Renal cortical epithelial cell (primary cell): ENCODE measurements at places on chromosomes 7 and 10. TPM values are rescaled to one million over a fixed set of nuclear protein-coding genes. Genes with fewer than 3 reads are reported as not detected.
A peak's percentile ranks its signal among the peaks of the same experiment; 100 is the strongest.

ANKRD61 gene
- 0.15 TPM in 1 of 2 replicates, not detected in the other for total RNA-seq

LMOD2 gene
- total RNA-seq: not detected in 2 replicates

SUN3 gene
- total RNA-seq: not detected in 2 replicates

MAGI2 gene
- 0.52 and 2.9 TPM in 2 replicates for total RNA-seq

ABCC2 gene
- 0.17 and 0.65 TPM in 2 replicates for total RNA-seq

EPC1 gene
- total RNA-seq: 11.8 and 29.5 TPM in 2 replicates

MEPCE gene
- 18.2 and 28.2 TPM in 2 replicates for total RNA-seq

IRF5 gene
- total RNA-seq: 5.4 and 7.7 TPM in 2 replicates

- no peak for DNase-seq
These were observed 124.6 kb upstream of the LANCL2 start for GRCh38 chr7:55240418-55241142.

DNA sequence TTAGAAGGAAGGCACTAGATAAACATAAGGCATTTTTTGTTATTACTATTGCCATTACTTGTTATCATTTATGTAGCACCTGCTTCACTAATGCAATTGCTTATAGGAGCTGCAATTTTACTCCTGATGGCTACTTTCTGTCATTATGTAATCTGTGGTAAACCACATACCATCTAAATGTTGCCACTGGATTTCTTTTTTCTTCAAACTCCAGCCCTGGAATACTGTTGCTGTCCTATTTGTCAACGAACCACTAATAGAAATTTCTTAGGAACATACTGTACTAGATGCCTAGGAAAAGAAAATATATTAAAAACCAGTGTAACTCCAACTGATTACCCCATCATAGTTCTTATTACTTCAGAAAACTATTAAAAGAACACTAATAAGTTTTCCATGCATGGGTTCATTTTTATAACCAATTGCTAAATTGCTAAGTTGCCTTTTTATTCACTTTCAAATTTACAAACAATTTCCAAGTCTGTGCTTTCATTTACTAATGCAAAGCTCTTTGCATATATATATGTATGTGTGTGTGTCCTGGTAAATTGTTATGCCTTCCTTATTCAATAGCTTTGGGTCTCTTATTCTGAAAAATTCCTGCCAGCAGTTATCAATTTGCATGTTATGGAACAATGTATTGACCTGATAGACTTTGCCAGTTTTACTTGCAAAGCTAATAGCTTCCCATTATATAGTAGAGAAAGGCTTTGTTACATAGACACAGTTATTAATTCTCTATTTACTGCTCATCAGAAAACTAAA, 287.4 kb downstream of the EXOC4 start:
- no peak for DNase-seq

DNA sequence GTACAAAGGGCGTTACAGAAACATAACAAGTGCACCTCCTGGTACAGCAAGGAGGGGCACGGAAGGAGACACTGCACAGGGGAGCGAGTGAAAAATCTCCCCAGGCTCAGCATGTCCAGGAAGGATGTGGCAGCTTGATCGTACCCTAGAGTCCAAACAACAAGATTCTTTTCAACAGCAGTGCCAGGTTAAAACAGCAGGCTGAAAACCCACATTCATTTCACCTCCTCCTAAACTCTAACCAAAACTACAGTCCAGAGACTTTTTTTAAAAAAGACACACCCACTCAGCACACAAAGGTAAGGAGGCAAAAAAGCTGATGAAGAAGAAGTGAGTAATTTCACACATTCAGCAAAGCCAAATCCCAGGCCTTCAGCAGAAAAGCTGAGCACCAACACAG, 138.8 kb downstream of the SFMBT2 start:
- DNase-seq: no peak

GRCh38 chr7:71900556-71900955, 511.6 kb downstream of the CALN1 start:
- no peak for DNase-seq

- no peak for DNase-seq
These were observed 133.1 kb downstream of the CUBN start for GRCh38 chr10:16996530-16996964.

DNA sequence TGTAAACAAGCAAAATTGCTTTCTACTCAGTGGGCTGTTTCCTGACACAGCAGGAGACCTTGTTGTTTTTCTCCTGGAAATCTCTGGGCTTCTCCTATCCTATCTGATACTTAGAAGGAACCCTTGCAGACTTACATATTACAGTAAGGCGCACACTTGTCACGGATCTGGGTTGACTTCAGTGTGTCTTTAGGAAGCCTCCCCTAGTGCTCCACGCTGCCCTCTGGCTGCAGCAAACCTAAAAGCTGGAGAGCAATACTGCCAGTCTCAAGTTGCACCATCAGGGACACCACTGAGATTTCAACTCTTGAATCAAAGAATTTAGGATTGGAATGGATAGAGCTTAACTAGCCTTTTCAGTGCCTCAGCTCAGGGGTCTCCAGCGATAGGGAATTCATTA, 495.3 kb downstream of the LRMDA start:
- no peak for DNase-seq

DNA sequence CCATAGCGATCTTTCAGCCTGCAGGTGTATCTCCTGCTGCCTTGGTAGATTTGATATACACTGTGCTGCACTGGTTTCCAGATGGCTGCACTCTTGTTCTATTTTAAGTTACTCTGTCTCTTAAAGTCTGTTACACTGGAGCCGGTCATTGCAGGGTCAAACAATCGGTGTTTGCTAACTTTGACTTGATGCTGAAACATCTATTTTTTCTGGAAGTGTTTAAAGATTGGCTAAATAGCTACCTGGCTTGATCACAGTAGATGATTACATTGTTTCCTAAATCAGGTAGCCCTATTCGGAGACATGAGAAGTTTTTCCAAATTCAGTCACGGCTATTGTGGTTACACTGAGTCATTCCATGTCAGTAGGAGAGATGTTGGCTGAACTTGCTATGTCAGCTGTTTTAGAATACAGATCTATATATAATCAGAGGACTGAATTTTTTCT, 574.8 kb downstream of the ETV1 start:
- DNase-seq: peak; percentile 59

- no peak for DNase-seq
These were observed 31.2 kb downstream of the ARMC10 start for GRCh38 chr7:103106005-103106702.

DNA sequence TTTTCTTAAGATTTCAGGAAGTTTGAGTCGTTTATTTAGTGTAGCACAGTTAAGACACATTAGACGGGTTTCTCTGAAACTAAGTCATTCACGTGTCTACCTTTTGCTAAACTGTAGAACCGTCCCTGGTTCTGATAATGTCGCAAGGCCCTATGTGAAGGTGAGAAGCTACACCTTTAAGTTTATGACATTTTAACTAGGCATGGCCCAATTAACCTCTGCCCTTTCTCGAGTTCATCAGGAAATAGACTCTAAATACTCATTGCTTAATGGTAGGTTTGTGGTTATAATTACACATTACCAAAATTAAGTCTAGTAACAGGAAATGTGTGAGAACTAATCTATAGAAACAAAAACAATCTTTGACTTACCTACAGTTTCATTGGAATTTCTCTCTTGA, 126.6 kb upstream of the FZD8 start:
- DNase-seq: no peak

DNA sequence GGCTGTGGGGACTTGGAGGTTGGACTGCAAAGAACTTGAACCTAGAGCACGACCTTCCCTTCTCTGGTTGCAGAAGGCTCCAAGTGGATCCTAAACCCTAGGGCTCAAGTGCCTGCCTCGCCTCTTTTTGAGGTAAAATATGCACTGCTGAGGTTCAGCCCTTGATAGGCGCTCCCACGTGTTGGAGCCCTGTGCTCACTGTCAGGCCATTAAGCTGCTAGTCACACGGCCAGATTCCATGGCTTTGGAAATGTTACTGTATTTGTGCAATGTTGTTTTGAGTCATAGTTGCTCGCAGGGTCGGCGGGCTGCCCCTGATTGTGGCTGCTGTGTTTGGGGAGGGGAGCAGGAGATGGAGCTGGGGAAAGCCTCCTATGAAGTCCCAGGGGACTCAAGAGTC, 39.8 kb upstream of the PCBD1 start:
- peak; percentile 5 for DNase-seq

DNA sequence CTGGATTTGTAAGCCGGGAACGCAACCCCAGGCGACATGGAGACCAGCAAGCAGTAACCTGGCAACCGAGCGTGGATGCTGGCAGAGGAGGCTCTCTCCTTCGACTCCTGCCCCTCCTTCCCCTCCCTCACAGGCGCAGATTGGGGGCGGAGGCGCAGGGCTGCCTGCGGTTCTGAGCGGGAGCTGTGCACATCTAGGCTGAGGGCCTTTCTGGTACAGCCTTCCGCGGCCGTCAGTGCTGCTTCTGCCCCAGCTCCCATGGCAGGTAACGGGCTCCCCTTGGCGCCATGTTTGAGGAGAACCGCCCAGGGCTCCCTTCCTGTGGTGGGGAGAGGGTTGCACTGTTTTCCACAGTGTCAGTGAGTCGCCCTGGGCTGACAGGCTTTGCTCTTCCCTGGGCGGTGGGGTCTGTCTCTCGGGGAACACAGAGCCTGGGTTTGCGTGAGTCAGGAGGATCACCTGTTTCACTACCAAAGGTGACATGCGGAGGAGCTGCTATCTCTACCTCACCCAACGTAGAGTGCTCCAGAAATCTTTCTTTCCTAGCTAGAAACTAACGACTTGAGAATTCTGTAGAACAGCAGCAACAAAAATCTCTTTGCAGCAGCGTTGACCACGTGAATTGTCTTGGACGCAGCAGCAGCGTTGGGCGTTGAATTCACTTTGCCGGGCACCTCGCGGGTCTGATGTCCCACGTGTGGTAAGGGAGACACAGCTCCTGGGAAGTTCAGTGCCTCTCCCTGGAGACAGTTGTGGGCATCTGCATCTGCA, 154.8 kb upstream of the COBL start:
- DNase-seq: no peak

DNA sequence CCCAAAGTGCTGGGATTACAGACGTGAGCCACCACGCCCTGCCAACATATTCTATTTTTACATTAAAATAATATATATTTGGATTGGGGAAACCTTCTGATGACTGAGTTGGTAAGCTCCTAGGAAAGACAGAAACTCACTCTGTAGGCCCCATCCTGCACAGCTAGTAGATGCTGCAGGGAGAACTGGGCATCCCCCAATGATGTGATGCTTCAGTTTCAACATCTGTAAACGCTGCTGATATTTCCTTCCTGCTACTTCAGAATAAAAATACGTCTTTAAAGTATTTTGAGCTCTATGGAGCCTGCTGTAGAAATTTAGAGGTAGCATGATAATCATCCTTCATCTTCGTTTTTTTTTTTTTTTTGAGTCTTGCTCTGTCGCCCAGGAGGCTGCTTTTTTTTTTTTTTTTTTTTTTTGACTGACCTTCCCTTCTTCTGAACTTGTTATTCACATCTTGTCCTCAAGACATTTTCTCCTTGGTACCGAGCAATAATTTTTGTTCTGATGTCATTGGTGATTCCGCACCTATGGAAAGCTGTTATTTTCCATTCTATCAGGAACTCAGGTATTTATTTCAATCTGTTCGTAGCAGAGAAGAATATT, 21.8 kb upstream of the INPP5F start:
- no peak for DNase-seq

- DNase-seq: peak; percentile 63
These were observed 298.1 kb upstream of the NEBL start for GRCh38 chr10:21195252-21195651.

- no peak for DNase-seq
These were observed 16.5 kb downstream of the SMC3 start for GRCh38 chr10:110584006-110584405.

DNA sequence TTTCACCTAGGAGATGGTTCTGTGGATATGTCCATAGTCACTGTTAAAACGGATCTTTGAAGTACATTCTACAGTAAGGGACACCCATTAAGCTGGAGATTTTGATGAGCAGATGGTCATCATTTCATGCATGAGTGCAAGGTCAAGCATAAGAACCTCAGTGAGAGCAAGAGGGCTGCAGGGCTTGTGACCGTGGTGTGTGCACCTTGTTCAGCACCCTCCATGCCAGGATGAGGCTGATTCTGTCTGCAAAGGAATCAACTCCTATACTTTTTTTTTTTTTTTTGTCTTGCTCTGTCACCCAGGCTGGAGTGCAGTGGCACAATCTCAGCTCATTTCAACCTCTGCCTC, 17.6 kb downstream of the PDSS1 start:
- no peak for DNase-seq

GRCh38 chr7:149046416-149046815, 18.1 kb upstream of the PDIA4 start:
- DNase-seq: no peak

DNA sequence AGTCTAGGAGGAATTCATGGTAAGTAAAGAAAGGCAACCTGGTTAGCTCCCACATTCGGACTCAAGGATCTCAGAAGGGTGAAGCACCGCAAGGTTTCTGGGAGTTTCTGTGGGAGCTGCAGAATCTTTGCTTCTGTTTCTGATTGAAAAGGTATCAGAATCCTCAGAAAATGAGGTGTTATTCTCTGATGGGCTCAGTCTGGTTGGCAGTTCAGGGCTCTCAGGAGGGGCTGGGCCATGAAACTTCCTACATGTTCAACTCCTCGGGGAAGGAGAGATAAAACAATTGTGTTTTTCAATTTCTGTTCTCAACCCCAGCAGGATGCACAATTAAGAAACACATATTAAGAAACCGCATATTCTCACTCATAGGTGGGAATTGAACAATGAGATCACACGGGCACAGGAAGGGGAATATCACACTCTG, 9.1 kb downstream of the OR2A7 start:
- DNase-seq: peak; percentile 0

DNA sequence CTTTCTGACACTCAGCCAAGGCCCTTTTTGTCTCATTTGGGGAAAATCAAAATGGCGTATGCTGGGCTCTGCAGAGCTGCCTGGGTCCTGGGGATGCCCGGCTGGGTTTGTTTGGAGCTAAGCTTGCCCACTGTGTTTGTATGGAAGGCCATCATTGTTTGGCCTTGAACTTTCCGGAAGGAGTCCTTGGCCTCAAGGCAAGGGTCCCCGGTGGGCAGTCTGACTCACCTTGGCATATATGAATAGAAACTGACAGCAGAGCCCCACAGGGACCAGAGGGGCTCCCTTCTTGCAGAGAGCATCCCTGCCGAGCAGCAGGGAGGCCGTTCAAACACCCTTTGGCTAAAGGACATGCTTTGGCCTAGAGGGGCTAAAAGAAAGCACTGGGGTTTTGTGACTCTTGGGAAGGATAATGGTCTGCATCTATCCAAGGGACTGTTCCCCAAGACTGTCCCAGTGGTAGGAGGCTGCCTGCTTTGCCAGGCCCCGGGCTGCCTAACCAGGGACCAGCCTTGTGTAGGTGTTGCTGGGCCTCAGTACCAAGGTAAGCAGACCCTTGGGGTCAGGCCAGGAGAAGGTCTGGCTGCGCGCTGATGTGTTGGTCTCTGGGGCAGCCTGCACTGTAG, 15.0 kb downstream of the SLC18A2 start:
- no peak for DNase-seq

GRCh38 chr10:7239312-7239985, 171.4 kb downstream of the SFMBT2 start:
- no peak for DNase-seq
